ENCODE measurements at places on chromosomes 6 and 20. TPM values are rescaled to one million over a fixed set of nuclear protein-coding genes. Genes with fewer than 3 reads are reported as not detected.

DNA sequence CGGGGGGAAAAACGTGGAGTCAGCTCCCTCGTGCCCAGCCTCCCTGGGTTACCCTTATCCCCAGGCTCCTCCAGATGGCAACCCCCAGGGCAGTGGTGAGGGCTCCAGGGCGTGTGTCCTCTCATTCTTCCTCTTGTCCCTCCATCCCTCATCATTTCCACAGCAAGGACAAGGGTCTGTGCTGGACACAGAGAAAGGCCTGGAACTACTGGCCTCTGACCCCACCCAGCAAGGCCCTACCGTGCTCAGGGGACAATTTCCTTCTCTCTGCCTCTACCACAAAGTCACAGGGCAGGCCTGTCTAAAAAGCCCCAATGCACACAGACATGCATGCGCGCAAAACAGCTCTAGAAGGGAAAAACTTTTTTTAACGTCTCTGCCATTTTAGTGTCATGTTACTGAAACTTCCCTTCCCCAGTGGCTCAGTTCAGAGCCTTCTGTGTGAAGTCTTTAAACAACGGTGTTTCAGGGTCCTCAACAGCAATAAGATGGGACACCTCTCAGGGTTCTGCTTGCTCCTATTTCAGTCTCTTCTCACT is 1.1 kb upstream of the SLC35B2 start:
- no peak for DNase-seq

GRCh38 chr6:20474874-20475542 is 59.2 kb upstream of the CDKAL1 start:
- DNase-seq: no peak

DNA sequence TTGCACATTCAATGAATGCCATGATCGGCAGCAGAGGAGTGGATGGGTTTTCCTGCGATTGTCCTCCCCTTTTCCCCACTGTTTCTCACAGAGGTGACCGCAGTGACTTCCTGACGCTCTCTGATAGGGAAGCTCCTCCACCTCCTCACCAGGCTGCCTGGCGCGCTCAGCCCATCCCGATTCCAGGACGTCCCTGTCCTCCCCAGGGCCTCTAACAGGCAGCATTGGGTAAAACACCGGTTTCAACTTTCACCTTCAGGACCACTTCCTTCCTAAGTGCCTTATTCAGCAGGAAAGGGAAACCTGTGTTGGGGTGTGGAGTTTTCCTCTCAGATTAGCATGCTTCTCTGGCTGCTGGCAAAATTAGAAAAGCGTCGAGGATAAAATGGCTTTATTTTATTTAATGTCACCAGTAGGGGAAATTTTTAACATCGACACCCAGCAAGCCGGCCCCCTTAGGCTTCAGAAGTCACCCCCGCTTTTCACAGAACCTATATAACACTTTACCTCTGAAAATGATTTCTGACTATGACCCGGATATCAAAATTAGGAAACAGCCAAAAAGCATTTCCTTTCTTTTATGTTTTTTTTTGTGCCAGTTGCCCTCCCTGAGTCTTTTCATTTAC is 570.4 kb upstream of the GJE1 start:
- no peak for DNase-seq

MCCD1 gene
- not detected for total RNA-seq

NKX2-4 gene
- not detected for total RNA-seq

- no peak for DNase-seq
Observed at GRCh38 chr20:57389695-57390603, 1.2 kb upstream of the RBM38 start.

- DNase-seq: no peak
Observed at GRCh38 chr6:143279385-143279784, 171.1 kb downstream of the ADAT2 start.

- DNase-seq: no peak
Observed at GRCh38 chr6:16979677-16980370, 122.0 kb upstream of the STMND1 start.

DNA sequence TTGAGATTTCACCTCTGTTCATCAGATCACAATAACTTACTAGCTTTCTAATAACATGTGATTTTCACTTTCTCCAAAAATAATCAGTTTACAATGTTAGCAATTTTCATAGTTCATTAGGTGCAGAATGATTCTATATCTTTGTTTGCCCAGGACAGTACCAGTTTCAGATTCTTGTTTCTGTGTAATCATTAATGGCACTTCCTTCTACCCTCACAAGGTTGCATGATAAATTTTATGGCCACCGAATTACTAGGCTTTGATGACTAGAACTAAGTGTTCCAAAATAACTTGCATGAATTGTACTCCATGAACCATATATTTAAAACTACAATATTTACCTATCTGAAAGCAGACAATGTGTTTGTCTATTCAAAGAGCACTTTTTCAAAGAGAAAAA is 442.3 kb downstream of the EPHA7 start:
- no peak for DNase-seq

LY6G5C gene
- total RNA-seq: not detected

DNA sequence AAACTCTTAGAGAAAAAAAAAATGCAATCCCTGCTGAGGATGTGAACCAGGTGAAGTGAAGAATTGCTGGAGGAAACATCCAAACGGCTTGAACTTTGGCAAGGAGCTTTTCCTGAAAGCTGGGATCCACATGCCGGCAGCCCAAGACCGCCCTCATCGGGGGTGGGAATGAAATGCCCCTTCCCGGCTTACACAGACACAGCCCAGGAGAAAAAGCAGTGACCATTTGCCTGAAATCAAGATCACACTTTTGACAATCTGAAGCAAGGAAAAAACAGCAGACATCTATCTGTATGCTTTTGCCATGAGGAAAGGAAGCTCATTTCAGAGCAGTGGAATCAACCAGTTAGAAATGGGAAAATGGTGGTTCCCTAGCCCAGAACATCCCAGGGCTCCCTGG is 254.5 kb downstream of the TAF4 start:
- DNase-seq: no peak

SLC32A1 gene
- not detected for total RNA-seq

- no peak for DNase-seq
Observed at GRCh38 chr6:15096894-15097837, 148.7 kb upstream of the JARID2 start.

- no peak for DNase-seq
Observed at GRCh38 chr6:36207155-36207554, 10.6 kb downstream of the BRPF3 start.

DNA sequence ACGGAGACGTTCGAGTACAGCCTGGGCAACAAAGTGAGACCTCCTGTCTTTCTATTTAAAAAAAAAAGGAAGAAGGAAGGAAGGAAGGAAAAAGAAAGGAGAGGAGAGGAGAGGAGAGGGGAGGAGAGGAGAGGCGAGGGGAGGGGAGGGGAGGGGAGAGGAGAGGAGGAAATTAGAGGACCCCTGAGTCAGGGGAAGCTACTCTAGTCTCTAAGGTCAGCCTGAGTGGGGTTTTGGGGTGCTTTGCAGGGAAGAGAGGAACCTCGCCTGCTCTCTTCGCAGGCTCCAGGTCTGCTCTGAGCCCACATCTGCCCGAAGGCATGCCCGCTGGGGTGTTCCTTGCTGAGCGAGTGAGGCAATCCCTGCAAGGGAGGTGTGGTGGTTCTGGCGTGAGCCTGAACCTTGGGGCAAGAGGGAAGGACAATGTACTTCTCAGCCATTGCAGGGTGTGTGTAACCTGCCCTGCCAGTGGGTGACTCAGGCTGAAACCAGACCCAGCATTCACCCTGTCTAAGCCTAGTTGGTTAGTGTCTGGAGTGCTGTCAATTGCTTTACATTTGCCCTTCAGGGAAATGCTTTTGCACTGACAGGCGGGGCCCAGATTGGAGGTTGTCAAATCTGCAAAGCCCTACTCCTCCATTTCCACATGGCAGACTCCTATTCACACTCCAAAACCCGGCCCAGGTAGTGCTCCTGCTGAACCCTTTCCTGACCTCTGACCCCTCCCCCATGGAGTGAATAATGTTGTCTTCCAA is 15.3 kb upstream of the MMP9 start:
- no peak for DNase-seq

DNA sequence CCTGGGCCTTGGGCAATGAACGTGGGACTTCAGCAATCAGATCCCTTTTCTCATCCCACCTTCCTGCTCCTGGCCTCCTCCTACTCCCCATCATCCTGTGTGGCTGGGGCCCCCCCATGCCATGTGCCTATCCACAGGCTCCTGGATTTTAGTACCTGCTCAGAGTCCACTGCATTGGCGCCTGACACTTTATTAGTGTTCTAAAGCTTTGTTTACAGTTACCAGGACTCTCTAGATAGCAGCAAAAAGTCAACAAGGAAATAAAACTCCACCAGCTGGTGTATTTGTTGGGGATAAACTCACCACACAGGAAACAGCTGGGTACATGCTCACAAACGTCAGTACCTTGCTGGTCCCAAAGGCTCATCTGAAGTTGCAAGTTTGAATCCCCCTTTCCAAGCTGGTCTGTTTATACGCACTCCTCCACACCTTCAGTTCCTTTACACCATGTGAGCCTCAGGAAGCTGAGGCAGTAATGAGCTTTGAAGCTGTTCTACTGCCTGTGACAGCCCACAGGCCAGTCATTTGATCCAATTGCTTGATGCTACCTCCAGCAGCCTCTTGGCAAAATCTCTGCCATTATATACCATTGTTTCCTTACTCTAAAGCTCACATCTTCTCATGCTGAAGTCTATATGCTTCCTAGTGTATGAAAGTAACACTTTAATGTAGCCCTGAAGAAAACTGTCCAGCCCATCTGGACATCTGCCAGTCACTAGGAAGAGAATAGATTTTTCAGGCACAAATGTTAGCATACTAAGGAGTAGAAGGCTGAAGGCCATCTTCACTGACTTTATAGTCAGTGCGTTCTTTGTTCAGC is 76.6 kb downstream of the ANKEF1 start:
- no peak for DNase-seq

DNA sequence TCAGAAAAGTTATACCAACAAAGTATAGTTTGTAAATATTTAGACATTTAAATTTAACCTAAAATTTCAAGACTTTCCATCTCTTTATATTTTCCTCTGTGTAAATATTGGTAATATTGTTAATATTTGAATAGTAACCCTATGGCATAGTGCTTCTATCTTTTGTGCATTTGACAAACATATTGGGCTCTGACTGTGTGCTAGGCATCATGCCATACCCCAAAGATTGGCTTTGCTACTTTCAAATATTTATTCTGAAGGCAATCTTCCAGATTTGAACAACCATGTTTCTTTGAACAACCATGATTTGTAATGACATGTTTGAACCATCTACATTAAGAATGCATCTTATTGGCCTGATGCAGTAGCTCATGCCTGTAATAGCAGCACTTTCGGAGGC is 15.5 kb upstream of the PRDM1 start:
- DNase-seq: no peak

RAD21L1 gene
- not detected for total RNA-seq

GRCh38 chr6:23377830-23378229 is 748.2 kb upstream of the NRSN1 start:
- no peak for DNase-seq

STK4 gene
- total RNA-seq: 28.5 TPM

All from tibial nerve (tissue), 4 donors.